Bronchus fibroblast of lung (primary cell): ENCODE measurements at places on chromosomes 16 and 17. TPM values are rescaled to one million over a fixed set of nuclear protein-coding genes. Genes with fewer than 3 reads are reported as not detected.

Gene TMEM94
- total RNA-seq: 35.2 and 44.9 TPM in 2 replicates

Gene MGAT5B
- total RNA-seq: 0.50 and 1.2 TPM in 2 replicates

Gene CCDC40
- 1.0 and 2.0 TPM in 2 replicates for total RNA-seq

Gene TUBG2
- 8.5 and 11.8 TPM in 2 replicates for total RNA-seq

Gene GSE1
- total RNA-seq: 13.3 and 13.8 TPM in 2 replicates
